ENCODE measurements at places on chromosomes 3 and 15.

DNA sequence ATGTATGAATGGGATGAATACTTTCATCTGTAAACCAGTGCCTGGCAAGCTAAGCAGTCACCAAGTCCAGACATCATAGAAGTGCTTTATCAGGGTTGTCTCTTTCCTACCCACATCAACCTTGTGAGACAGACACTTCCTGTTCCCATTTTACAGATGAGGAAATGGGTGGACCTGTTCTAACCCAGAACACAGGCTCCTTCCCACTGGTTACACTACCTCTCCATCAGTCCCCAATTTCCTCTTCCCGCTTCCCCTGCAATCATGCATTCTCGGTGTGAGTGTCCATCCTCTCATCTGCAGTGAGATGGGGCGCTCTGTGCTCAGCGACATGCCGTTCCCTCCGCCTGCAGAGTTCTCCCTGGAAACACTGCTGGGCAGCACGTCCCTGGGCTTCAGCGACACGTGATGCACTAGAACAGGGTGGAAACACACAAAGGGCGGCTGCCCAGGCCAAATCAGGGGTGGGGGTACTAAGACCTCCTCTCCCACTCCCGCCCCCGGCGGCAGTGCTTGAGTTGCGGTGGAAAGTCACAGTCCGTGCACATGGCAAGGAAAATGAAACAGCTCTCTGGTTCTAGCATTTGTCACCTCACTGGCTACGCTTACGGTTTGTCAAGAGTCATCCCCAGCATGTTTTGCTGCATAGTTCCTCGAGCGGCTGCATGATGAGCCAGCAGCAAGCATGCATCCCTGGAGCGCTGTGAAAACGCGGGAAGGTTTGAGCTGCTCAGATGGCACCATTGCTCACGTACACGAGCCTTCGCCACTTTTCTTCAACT is 201.1 kb downstream of the ADAMTS17 start:
- DNase-seq, result no peak

DNA sequence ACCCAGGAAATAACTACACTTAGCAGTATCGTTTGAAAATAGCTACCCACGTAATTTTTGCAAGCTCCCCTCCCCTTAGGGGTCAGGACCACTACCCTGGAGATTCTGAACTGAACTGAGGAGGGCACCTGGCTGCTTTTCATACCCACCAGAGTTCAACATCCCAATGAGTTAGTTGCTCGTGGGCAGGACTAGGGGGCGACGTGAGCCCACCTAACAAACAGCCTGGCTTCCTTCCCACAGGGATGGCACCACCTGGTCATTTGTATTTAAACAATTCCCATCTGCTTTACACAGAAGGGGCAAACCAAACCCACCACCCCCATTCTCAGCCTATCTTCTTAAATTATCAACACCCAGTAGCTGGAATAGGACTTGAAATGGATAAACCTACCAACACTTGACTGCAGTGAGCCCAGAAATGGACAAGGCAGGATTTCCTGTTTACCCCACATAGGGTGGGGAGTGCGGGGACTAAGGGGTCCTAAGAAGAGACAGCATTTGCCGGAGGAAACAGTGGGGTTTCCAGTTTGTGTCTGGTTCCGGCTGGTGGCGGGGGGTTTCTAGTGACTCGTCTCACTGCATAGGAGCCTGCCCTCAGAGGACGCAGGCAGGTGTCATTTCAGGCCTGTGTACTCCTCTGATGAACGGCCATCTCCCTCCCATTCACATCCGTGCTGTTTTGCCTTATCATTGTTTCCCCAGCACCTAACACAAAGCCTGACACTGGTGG is 11.6 kb upstream of the VGLL4 start:
- no peak for DNase-seq

GRCh38 chr15:85751291-85752123 is 43.2 kb downstream of the KLHL25 start:
- DNase-seq, result no peak

- no peak for DNase-seq
Measured at GRCh38 chr3:159378396-159379194, 576.7 kb downstream of the MFSD1 start.

DNA sequence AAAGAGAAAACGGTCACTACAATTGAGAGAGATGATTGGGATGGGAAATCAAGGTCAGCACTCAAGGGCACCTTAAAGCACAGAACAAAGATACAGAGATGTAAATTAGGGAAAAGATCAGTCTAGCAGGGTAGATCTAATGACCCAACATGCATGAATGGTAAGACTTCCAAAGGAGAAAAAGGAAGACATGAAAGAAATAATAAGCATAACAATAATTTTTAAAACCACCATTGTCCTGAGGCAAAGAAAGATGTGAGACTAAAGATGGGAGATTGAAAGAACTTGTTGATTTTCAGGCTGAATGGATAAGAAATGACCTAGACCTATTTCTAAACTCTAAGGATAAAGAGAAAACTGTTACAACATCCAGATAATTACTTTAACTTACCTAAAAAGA is 34.8 kb upstream of the AMOTL2 start:
- no peak for DNase-seq

DNA sequence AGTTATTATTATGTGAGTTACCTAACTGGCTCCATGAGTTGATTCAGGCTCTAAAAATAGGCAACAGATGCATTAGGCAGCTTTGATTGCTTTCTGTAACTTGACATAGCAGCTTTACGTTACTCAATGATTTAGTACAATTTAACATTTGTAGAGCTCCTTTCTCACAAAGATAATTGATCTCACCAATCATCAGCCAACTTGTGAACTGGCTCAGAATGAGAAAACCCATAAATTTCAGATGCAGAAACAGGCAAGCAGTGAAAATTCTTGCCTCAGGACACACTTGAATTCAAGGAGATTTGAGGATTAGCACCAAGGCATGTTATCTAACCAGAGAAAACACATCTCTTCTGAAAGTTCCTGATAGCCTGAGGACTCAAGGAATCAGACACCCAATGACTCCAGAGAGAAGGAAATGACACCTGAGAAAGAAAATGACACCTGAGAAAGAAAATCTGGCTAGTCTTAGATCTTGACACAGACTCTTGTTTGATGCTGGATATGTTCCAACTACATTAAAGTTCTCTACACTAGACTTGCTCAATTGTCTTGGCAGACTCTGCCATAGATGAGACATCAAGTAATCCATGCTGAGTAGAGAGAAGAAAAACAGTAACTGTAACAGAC is 315.1 kb upstream of the CBLB start:
- DNase-seq, result no peak

GRCh38 chr3:10628891-10629670 is 123.7 kb upstream of the ATP2B2 start:
- no peak for DNase-seq

DNA sequence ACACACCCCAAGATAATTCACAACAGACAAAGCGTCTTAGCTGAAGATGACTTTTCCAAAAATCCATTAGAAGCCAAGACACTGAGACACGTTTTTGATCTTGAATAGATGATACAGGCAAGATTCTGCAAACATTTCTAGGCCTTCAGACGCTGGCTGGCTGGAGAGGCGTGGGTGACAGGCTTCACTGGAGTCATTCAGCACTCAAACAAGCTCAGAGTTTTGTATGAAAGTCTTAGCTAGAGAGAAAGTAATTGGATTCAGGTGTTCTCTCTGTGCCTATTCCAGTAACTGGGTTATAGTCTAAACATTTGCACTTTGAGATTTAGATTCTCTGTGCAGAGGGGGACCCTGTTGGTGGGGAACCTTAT is 147.7 kb upstream of the BHLHE40 start:
- DNase-seq, result no peak

GRCh38 chr15:76953913-76954312 is 22.4 kb downstream of the RCN2 start:
- DNase-seq, result no peak

GRCh38 chr3:54192026-54192425 is 69.7 kb downstream of the CACNA2D3 start:
- DNase-seq, result no peak

- DNase-seq, result no peak
Measured at GRCh38 chr3:48974076-48974864, 15.8 kb upstream of the P4HTM start.

DNA sequence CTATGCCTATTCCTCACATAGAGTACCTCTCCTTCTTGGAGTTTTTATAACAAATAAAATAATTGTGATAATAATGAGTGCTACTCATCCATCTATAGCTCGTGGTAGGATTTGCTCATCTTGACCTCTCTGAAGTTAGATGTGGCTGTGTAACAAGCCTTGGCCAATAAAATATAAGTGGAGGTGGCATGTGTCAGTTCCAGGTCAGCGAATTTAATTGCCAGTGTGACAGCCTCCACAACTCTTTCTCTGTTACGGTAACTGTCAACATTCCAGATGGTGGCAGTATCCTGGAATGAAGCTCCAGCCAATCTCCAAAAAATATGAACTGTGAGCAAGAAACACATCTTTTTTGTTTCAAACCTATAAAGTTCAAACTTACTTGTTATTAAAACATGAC is 13.8 kb downstream of the CLRN1 start:
- no peak for DNase-seq

GRCh38 chr3:67648229-67648628 is 6.2 kb downstream of the SUCLG2 start:
- no peak for DNase-seq

GRCh38 chr3:65888980-65889706 is 149.6 kb downstream of the MAGI1 start:
- no peak for DNase-seq

- no peak for DNase-seq
Measured at GRCh38 chr15:37007301-37007700, 93.0 kb downstream of the MEIS2 start.

GRCh38 chr15:86001200-86001599 is 78.5 kb upstream of the AGBL1 start:
- no peak for DNase-seq

- no peak for DNase-seq
Measured at GRCh38 chr3:162073422-162073975, 576.9 kb downstream of the OTOL1 start.

- no peak for DNase-seq
Measured at GRCh38 chr3:30915782-30916181, 21.3 kb upstream of the GADL1 start.

DNA sequence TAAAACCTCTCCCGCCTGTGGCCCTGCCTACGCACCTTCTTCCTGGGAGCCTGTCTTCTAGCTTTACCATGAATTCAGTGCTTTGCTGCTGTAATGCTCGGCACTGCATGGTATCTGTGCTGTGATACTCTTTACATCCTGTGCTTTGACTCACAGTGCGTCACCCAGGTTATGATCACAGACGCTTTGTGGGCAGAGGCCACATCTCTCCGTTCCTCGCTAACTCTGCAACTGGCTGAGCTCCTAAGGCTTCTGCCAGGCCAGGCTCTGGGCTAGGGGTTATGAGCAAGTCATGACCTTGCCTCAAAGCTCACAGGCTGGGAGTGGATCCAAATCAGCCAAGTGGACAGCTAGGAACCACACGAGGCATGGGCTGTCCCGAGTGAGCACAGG is 23.2 kb downstream of the SPTBN5 start:
- peak; percentile 41 for DNase-seq

- DNase-seq, result no peak
Measured at GRCh38 chr15:57684491-57685151, 21.9 kb upstream of the POLR2M start.

DNA sequence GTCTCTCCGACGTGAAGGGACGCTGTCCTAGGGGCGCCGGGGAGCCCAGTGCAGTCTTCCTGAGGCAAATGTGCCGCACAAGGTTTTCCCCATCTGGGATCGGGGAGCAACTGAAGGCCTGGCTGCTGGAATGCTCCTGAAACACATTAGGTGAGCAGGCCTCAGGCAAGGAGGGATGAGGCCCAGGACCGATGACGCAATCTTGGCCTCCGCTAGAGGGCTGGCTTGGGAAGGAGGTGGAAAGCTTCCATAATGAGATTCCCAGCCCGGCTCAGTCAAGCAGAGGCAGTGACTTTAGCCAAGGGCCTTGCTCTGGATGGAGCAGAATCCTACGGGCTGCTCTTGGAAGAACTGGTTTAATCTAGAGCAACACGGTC is 50.8 kb downstream of the CPN2 start:
- no peak for DNase-seq

DNA sequence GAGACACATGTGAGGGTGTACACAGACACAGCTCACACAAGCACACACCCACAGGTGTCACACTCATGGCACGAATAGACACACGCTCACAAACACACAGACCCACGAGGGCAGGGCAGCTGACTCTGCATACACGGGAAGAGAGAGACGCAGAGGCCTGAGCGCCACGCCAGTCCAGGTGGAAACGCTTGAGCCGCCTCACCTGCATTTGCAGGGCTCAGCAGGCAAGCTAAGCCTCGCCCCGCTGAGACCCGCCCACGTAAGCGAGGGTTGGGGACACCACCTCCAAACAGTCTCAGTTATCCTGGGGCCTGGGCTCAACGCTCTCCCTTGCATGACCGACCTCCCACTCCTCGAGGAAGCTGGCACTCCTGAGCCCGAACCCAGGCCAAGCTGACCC is 73.2 kb downstream of the TLE3 start:
- no peak for DNase-seq

GRCh38 chr3:50269977-50270413 is 1.0 kb downstream of the SEMA3B start:
- no peak for DNase-seq

- DNase-seq, result no peak
Measured at GRCh38 chr15:99917252-99917651, 184.0 kb upstream of the LYSMD4 start.

GRCh38 chr3:53131096-53131495 is 861 bp upstream of the RFT1 start:
- no peak for DNase-seq

GRCh38 chr3:192170031-192170430 is 557.3 kb downstream of the FGF12 start:
- no peak for DNase-seq

- DNase-seq, result no peak
Measured at GRCh38 chr3:197444793-197445379, 110.9 kb downstream of the BDH1 start.

DNA sequence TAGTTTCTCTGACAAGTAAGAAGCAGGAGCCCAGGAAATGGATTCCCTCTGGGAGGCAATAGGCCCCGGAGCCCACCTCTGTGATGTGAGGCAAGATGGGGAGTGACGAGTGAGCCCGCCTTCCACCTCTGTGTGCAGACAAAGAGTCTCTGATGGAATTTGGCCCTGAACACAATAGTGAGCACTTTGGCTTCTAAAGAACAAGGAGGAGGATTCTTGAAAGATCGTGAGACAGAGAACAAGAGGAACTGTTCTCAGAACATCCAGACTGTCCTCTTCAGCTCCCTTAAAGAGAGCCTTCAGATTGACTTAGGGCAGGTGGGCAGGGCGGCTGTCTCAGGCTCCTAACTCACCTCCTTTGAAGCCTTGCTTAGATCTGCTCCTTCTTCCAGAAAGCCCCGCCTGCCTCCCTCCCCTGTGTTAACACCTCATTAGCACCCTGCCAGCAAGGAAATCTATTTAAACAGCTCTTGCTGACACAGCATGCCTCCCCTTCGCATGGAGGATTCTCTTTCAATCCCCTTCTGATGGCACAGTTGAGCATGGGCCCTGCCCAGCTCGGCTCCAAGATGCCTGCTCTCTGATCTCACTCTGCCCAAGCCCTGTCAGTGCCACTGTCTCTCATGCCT is 430.3 kb downstream of the NTRK3 start:
- DNase-seq, result no peak

Data from activated T-helper 9 cell treated with anti-CD3 and anti-CD28 coated beads, Interleukin-2, amount 50 U/mL, for 16 hours (primary cell).